Activated CD8-positive, alpha-beta memory T cell treated with anti-CD3 and anti-CD28 coated beads for 1 hour (primary cell): ENCODE measurements at places on chromosomes 2 and 18.

DNA sequence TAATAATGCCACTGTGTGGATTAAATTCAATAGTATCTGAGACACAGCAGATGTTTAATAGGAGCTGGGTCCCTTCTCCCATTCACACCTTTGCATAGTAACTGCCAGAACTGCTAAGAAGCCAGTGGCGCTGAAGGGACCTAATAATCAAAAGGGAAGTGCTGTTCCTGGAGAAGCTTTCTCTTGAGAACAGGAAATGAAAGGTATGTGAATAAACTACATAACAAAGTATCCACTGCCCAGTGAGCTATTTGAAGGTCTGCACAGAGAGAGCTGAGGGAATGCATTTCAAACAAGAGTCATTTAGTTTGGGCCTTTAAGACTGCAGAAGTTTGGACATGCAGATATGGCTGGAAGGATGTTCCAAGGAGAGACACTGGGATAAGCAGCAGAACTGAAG is 56.1 kb upstream of the KIDINS220 start:
- DNase-seq, result no peak

GRCh38 chr2:63051042-63051794 is 588 bp downstream of the OTX1 start:
- DNase-seq, result no peak

- DNase-seq, result no peak
Observed at GRCh38 chr18:22550366-22550765, 132.7 kb upstream of the CTAGE1 start.

GRCh38 chr2:217033186-217033585 is 173.3 kb upstream of the TNP1 start:
- no peak for DNase-seq

- DNase-seq, result no peak
Observed at GRCh38 chr18:10201659-10202058, 252.8 kb upstream of the APCDD1 start.

DNA sequence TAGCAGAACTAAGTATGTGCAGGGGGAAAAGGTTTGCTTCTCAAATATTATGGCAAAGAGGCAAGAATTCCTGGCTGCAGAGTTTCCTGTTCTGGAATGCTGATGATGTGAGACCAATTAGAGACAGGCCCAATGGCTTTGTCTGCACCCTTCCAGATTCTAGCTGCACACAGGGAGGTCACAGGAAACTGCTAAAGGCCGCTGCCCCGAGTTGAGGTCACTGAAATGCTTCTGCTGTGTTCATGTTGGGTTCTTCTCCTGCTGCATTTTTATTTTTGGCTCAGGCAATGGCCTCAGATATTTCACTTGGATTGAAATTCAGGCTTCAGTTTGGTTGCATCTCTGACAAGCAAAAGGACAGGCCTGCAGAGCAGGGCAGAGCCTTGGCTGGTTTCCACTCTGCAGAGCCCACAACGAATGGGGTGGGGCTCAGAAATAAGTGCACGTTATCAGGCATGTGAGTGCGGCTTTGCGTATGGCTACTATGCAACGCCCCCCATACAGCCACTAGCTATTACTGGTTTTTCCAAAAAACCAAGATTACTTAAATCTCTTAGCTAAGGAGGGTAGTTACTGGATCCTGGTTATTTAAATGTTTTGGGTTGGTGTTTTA is 66.9 kb upstream of the FZD5 start:
- no peak for DNase-seq
